ENCODE measurements at places on chromosomes 3 and 15.

DNA sequence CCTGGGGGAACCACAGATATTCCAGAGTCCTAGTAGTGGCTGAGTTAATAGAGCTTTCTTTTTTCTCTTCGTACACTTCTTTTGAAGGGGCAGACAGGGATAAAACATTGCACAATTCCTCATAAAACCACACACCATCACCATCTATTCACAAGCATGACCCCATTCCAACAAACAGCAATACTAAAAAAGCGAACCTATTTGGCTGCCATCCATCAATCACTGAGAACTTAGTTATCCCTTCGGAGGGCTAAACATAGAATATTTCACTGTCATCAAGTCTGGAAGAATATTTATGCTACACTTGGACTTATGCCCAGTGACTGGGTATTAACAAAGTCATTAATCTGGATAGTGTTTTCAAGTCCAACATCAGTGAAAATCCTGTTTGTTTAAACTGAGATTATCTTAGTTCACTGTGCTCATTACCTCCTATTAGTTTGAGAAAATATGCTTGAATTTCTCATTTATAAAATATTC lies 80.3 kb upstream of the PRTG start:
- DNase-seq, result no peak
- H3K27ac ChIP-seq, result no peak overlapping the region
- no peaks in the 10 kb centered on the region for H3K36me3 ChIP-seq
- H3K4me3 ChIP-seq, result no peak overlapping the region
- H3K27me3 ChIP-seq, result no peaks in the 10 kb centered on the region
- no peaks in the 10 kb centered on the region for H3K4me1 ChIP-seq

DNA sequence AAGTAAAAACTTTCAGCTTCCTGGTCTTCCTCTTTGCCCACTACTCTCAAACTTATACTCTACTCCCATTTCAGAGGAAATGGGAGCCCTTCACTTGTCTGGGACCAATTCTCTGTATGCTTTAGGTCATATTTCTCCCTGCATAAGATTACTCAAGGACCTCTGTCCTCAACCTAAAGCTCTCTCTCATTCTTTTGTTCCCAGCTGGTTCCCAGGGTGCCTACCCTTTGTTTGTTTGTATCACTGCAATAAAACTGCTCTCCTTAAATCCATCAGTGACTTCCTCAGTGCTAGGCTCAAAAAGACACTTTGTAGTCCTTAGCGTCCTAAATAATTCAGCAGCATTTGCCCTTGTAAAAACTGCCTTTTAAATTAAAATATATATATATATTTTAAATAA lies 2.9 kb downstream of the NGRN start:
- peaks cover 12% of the 10 kb centered on the region for H3K4me1 ChIP-seq
- H3K27ac ChIP-seq, result no peak overlapping the region
- DNase-seq, result no peak
- no peaks in the 10 kb centered on the region for H3K27me3 ChIP-seq
- H3K4me3 ChIP-seq, result no peak overlapping the region

- no peak overlapping the region for H3K27ac ChIP-seq
- H3K36me3 ChIP-seq, result no peaks in the 10 kb centered on the region
- H3K4me1 ChIP-seq, result no peaks in the 10 kb centered on the region
- no peak for DNase-seq
Observed at GRCh38 chr3:13684350-13684749, 135.4 kb downstream of the FBLN2 start.

- H3K4me1 ChIP-seq, result no peaks in the 10 kb centered on the region
- no peaks in the 10 kb centered on the region for H3K36me3 ChIP-seq
- H3K27me3 ChIP-seq, result no peaks in the 10 kb centered on the region
- H3K4me3 ChIP-seq, result no peak overlapping the region
Observed at GRCh38 chr15:53836618-53837017, 77.2 kb upstream of the WDR72 start.

DNA sequence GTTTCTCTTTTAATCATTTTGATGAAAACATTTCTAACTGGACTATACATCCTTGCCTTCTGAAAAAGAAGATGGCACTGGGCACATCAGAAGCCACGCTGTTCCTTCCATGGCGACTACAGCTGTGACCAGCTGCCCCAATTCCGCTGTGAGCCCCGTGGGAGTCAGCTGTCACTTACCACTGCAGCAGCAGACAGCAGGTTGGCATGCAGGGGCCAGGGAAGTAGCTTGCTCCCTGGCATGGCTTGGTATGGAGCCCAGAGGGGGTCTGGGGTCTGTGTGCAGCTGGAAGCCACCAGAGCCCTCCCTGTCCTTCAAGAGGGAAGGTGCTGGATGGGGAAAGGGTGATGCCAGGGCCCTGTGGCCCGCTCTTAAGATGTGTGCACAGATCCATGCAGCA lies 4.5 kb upstream of the ZXDC start:
- H3K36me3 ChIP-seq, result no peaks in the 10 kb centered on the region
- H3K27ac ChIP-seq, result no peak overlapping the region
- no peaks in the 10 kb centered on the region for H3K27me3 ChIP-seq
- H3K4me1 ChIP-seq, result no peaks in the 10 kb centered on the region

DNA sequence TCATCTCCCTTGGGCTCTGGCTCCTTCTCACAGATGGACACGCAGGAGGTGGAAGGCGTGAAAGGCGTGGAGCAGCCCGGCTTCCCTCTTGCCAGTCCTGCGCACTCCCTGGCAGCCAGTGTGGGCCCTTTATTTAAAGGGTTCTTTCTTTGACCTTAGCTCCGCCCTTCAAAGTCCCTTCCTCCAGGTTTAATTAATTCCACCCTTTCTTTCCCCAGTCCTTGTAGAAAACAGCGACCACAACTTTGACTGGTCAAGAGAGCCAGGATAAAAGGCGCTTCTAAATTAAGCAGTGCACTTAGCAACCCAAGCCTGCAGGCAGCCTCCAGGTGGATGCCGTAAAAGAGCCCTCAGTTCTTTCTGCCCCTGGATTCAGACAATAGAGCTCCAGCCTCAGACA lies at the start of gene HDC:
Gene HDC (minus strand): TSS at position 107 of the 400 bp plus-strand sequence. CDS start 103 bp downstream, at position 4.
- H3K36me3 ChIP-seq, result no peaks in the 10 kb centered on the region
- DNase-seq, result no peak
- H3K27me3 ChIP-seq, result no peaks in the 10 kb centered on the region
- no peak within 1 kb of the TSS for H3K27ac ChIP-seq
- no peak within 1 kb of the TSS for H3K4me3 ChIP-seq

- H3K27ac ChIP-seq, result no peak overlapping the region
- H3K4me1 ChIP-seq, result no peaks in the 10 kb centered on the region
- DNase-seq, result no peak
- no peaks in the 10 kb centered on the region for H3K27me3 ChIP-seq
- H3K4me3 ChIP-seq, result no peak overlapping the region
Observed at GRCh38 chr3:156373095-156373494, 181.8 kb downstream of the SSR3 start.

- H3K4me3 ChIP-seq, result no peak overlapping the region
- H3K4me1 ChIP-seq, result no peaks in the 10 kb centered on the region
- H3K27ac ChIP-seq, result no peak overlapping the region
- no peak for DNase-seq
- H3K27me3 ChIP-seq, result no peaks in the 10 kb centered on the region
Observed at GRCh38 chr15:61828008-61828407, 232.2 kb downstream of the VPS13C start.

- no peaks in the 10 kb centered on the region for H3K4me1 ChIP-seq
- no peak overlapping the region for H3K27ac ChIP-seq
- no peak overlapping the region for H3K4me3 ChIP-seq
- no peaks in the 10 kb centered on the region for H3K27me3 ChIP-seq
- H3K36me3 ChIP-seq, result no peaks in the 10 kb centered on the region
Observed at GRCh38 chr3:76432396-76432795, 607.5 kb upstream of the ROBO2 start.

DNA sequence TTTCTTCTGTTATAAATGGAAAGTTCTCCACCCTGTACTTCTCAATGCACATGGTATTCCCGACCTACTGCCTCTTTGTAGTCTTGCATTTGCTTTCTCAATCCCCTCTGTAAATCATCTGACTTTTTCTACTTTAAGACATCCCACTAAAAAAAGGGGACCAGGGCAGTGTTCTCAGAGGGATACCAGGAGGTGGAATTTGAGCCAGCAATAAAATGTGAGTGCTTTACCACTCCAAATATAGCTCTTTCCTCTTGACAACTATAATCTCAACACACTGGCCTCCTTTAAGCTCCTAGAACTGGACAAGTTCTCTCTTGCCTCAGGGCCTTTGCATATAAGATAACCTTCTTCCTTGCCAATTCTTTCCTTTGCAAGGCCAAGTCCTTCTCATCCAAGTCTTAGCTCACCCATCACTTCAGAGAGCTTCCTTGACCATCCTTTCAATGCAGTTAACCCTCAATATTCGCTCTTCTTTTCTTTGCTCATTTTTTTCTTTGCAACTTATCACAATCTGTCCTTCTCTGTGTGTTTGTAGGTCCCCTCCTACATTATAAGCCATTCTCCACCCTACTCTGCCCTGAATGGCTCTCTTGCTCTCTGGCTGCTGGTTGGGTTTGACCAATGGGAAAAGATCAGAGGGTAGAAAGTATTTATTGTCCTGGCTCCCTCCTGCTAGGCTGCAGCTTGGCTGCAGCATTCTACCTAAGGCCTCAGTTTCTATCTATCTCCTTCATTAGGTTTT lies 93.4 kb downstream of the PRICKLE2 start:
- H3K27ac ChIP-seq, result no peak overlapping the region
- no peak for DNase-seq
- H3K27me3 ChIP-seq, result no peaks in the 10 kb centered on the region
- no peaks in the 10 kb centered on the region for H3K4me1 ChIP-seq
- H3K4me3 ChIP-seq, result no peak overlapping the region

GRCh38 chr3:37753428-37753827 lies 108.3 kb upstream of the CTDSPL start:
- peaks cover 2% of the 10 kb centered on the region for H3K4me1 ChIP-seq
- H3K27ac ChIP-seq, result no peak overlapping the region
- DNase-seq, result no peak
- H3K27me3 ChIP-seq, result peaks cover 2% of the 10 kb centered on the region

DNA sequence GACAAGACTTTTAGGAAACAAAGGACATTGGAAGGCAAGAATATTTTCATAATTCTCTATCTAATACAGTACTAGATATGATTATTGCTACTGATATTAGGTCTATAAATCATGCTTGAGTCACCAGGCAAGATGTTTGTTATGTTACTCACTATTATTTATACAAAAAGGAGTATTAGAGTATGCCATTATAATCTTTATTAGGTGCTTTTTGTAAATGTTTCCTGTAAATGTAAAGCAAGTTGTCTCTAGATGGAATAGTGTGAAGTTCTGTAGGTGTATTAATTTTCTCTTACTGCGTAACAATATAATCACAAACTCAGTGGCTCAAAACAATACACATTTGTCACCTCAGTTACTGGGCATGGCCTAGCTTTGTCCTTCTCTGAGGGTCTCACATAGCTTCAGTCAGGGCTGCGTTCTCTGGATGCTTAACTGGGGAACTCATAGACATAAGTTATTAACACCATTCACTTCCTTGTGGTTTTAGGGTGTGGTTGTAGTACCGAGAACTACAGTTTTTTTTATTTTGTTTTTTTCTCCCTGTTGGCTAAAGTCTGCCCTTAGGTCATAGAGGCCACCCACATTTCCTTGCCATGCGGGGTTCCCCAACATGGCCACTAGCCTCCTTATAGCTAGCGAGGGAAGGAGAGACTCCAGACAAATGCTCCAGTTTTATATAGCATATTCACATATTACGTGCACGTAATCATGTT lies 20.3 kb upstream of the MAP3K13 start:
- H3K27me3 ChIP-seq, result no peaks in the 10 kb centered on the region
- no peak overlapping the region for H3K27ac ChIP-seq
- no peak for DNase-seq
- H3K4me1 ChIP-seq, result no peaks in the 10 kb centered on the region
- H3K36me3 ChIP-seq, result no peaks in the 10 kb centered on the region

- H3K4me1 ChIP-seq, result no peaks in the 10 kb centered on the region
- H3K36me3 ChIP-seq, result no peaks in the 10 kb centered on the region
- no peak for DNase-seq
- no peak overlapping the region for H3K4me3 ChIP-seq
Observed at GRCh38 chr15:88218557-88219221, 37.9 kb downstream of the NTRK3 start.

DNA sequence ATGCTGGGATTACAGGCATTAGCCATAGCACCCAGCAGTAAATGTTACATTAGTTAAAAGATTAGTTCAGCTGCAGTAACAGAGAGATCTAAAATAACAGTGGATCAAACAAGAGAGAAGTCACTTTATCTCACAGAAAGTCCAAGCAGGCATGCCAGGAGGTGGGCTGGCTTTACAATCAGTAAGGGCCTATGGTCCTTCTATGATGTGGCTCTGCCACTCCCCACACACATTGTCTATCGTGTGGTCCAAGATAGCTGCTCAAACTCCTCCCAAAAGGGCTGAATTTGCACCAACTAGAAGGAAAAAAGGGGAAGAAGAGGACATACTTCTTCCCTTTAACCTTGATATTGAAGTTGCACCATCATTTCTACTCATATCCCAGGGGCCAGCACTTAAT lies 4.6 kb upstream of the RUVBL1 start:
- no peak overlapping the region for H3K27ac ChIP-seq
- H3K4me1 ChIP-seq, result no peaks in the 10 kb centered on the region
- no peak overlapping the region for H3K4me3 ChIP-seq
- H3K36me3 ChIP-seq, result no peaks in the 10 kb centered on the region
- no peaks in the 10 kb centered on the region for H3K27me3 ChIP-seq

- no peak overlapping the region for H3K27ac ChIP-seq
- no peak for DNase-seq
- H3K4me1 ChIP-seq, result no peaks in the 10 kb centered on the region
Observed at GRCh38 chr3:187022403-187023029, 92.2 kb downstream of the ST6GAL1 start.

GRCh38 chr15:70833422-70833821 lies 20.5 kb downstream of the LARP6 start:
- H3K4me1 ChIP-seq, result peaks cover 8% of the 10 kb centered on the region
- H3K4me3 ChIP-seq, result no peak overlapping the region
- no peak overlapping the region for H3K27ac ChIP-seq
- DNase-seq, result no peak
- no peaks in the 10 kb centered on the region for H3K27me3 ChIP-seq

- H3K36me3 ChIP-seq, result no peaks in the 10 kb centered on the region
- H3K27ac ChIP-seq, result no peak overlapping the region
- H3K27me3 ChIP-seq, result no peaks in the 10 kb centered on the region
- no peak overlapping the region for H3K4me3 ChIP-seq
- no peak for DNase-seq
Observed at GRCh38 chr3:161275919-161276318, 54.8 kb downstream of the NMD3 start.

GRCh38 chr15:53130943-53131342 lies 340.8 kb upstream of the ONECUT1 start:
- H3K27ac ChIP-seq, result no peak overlapping the region
- H3K4me1 ChIP-seq, result no peaks in the 10 kb centered on the region
- no peaks in the 10 kb centered on the region for H3K36me3 ChIP-seq

DNA sequence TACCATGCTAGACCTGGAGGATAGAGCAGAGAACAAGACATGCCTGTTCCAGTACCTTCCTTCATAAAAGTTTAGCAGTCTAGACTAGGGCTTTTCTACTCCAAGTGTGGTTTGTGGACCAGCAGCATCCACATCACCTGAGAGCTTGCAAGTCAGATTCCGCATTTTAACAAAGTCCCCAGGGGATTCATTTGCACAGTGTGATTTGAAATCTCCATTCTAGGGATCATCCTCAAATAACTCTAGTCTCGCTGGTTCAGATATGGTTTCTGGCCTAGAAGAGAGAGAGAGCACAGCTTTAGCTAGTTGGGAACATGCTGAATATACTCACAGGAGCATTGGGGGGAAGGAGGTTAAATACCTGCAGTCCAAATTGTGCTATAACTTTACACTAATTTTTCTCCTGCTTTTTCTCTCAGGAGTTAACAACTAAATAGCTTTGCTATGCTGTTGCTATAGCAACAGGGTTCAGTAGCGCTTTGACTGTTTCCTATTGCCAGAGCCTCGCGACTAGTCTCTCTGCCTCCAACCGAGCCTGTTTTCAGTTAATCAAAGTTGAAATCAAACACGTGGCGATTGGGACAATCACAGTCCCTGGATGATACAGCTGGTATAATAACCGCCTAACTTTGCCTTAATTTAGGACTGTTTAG lies 64.0 kb upstream of the RASGRF1 start:
- no peaks in the 10 kb centered on the region for H3K27me3 ChIP-seq
- no peaks in the 10 kb centered on the region for H3K4me1 ChIP-seq
- no peak overlapping the region for H3K4me3 ChIP-seq

Measured in ovary (tissue), 10 donors.